ENCODE measurements at places on chromosomes 1 and 21.
A peak's percentile ranks its signal among the peaks of the same experiment; 100 is the strongest.

GRCh38 chr1:79633456-79633855 is 626.9 kb upstream of the ADGRL4 start:
- DNase-seq = no peak

DNA sequence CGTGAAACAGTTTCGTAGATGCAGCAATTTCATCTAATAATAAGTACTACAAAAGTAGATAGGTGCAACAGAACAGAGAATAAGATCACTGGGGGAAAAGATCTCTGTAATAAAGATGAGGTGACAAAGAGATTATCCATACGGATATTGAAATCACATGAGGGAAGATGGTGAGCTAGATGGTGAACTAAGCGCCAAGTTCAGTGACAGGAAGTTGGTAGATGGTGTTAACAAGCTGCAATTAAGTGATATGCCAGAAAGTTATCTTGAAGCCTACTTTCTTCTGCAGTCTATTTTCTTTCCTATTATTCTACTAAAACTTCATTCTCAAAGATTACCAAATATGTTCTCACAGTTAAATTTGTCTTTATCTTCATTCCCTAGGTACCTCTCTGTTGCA is 7.1 kb downstream of the LRIF1 start:
- DNase-seq = no peak

DNA sequence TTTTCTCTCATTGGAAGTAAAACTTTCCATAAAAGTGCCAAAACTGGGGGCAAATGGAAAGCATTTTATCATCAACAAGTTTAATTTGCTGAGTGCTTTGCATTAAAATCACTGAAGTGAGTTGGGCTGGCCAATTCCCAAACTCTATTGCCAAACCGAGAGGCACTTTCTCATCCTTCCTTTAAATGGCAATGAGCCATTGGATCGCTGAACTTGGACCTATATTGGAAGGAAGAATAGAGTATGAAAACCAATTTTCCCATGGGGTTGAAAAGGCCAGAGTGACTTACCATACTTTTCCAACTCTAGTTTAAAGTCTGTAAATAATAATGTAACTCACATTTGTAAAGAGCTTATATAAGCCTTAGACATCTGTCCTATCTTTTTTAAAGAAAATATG is 189.1 kb upstream of the C1orf87 start:
- no peak for DNase-seq

DNA sequence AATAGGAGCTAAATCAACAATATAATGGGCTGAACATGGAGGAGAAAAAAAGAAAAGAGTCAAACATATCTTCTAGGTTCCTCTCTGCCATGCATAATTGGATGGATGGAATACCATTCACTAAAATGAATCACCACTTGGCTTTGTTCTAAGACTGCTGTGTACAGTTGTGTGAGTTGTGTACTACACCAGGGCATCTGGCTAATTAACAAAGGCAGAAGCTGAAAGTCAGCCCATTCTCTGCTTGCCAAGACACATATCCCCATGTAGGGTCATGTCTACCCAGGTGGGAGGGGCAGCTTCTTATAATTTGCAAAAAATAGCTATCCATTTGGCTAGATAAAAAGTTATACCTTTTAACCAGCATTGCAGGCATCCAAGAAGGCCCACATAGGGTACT is 21.0 kb downstream of the JUN start:
- no peak for DNase-seq

DNA sequence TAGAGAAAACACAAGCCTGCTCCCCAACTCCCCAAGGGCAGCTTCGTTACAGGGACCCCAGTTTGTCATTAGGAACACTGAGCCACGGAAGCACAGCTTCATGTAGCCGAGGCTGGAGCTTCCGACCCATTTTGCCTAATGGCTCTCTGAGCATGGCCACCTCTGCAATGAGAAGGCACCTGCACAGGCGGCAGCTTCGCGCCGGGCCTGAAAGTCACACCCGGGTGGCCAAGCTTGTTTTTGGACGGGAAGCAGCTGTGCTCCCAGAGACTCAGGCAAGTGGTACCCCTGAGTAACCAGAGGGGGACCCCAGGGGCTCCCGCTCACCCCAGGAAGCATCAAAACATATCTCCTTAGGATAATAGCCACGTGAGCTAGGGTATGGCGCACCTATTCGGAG is 80.9 kb downstream of the SLC66A1 start:
- peak; percentile 76 for DNase-seq

DNA sequence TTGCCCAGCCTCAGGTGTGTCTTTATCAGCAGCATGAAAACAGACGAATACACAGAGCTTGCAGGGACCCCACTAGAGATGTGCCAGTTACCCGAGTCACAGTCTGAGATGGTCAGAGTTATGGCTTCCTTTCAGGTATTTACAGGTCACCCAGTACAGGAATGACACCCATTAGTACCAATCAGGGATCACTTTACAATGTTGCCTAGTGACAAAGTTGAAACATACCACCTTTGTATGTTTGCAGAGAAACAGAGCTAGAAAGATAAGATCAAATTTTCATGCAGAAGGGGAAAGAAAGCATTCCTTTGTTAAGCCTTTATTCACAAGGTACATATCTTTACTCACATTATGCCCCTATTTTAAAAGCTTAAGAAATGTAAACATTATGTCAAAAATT is 137.6 kb downstream of the RGS7 start:
- no peak for DNase-seq

GRCh38 chr1:91406773-91407389 is 2.2 kb upstream of the HFM1 start:
- DNase-seq = no peak

DNA sequence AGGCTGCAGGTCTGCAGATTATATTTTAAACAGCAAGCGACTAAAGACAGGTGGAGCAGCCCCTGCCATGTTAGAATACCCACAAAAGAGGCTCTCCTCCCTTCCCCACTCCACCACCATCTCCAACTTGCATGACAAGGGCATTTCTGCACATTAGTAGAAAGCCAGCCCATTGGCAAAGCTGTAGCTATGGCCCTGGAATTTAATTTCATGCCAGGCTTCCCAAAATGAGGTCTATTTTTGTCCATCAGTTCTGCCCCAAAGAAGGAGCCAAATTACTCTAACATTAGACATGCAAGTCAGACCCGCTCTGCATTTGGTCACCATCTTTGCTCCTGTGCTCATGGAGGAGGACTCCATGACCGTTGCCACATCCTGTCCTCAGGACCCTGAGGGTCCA is 115.2 kb downstream of the LAMC2 start:
- no peak for DNase-seq

- no peak for DNase-seq
Observed at GRCh38 chr1:182193908-182194550, 132.5 kb upstream of the ZNF648 start.

GRCh38 chr1:32405672-32406467 is 11.6 kb upstream of the BSDC1 start:
- DNase-seq = no peak

DNA sequence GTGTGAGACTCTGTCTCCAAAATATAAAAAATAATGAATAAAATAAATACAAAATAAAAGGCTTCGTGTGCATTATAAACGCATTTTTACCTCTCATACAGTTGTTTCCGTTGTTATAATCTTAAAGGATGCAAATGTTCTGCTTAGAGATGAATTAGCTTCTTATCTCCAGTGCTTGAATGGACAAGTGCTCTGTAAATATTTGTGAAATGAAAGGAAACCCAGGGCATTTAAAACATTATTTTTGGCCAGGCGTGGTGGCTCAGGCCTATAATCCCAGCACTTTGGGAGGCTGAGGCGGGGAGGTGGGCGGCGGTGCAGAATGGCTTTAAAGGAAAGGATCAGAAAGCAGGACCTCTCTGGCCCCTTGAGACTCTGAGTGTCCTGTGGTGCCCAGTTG is 94.5 kb downstream of the HUNK start:
- DNase-seq = no peak

GRCh38 chr21:38955495-38955894 is 149.8 kb downstream of the ETS2 start:
- DNase-seq = no peak

- DNase-seq = no peak
Observed at GRCh38 chr21:16179773-16180172, 450.0 kb downstream of the USP25 start.

DNA sequence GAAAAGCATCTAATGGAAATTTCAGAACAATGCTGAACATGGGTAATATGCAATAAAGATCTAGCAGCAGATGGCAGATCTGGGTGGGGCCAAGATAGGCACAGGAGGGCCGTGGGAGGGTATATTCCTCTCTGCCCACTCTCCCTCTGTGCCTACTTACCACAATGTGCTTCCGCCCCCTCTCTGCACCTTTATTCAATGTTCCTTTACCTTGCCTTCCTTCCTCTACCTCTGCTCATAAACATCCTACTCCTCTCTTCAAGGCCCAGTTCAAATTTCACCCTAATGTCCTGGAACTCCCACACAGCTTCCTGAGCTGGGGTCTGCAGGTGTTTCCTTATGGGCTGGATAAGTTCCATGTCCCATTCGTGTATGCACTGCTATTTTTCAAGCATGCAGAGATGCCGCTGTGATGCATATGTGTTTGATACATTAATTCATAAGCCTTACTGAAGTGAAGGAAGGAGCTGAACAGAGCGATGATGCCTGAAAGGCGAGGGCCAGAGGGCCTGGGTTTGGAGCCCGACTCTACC is 65.6 kb upstream of the EDEM3 start:
- no peak for DNase-seq

- DNase-seq = no peak
Observed at GRCh38 chr1:93751377-93752250, 70.0 kb upstream of the BCAR3 start.

DNA sequence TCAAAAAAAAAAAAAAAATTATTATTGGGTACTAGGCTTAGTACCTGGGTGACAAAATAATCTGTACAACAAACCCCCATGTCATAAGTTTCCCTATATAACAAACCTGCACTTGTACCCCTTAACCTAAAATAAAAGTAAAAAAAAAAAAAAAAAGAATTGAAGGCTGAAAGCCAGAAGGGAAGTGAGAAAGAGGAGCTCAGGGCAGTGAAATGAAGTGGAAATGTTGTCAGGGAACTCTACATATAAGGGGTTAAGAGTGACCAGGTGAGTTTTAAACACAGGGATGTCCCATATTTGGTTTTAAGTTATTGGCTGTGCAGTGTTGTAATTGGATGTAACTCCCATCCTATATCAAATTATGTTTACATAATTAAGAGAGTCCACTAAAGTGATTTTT is 85.7 kb upstream of the ABCD3 start:
- no peak for DNase-seq

DNA sequence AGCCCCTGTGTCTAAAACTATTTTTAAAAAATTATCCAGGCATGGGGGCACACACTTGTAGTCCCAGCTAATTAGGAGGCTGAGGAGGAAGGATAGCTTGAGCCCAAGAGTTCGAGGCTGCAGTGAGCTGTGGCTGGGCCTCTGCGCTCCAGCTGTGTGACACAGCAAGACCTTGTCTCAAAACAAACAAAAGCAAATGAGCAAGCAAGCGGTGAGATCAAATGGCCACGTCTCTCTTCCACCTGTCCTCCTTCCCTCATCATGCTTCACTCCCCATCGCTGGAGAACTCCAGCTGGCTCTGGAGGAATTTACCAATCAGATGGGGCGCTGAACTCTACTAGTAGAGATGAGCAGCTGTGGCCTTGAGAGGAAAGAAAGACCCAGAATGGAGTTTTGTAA is 14.0 kb upstream of the REN start:
- DNase-seq = no peak

- DNase-seq = no peak
Observed at GRCh38 chr1:22877112-22877915, 95.4 kb downstream of the LACTBL1 start.

- no peak for DNase-seq
Observed at GRCh38 chr1:175402336-175402735, 209.8 kb upstream of the KIAA0040 start.

DNA sequence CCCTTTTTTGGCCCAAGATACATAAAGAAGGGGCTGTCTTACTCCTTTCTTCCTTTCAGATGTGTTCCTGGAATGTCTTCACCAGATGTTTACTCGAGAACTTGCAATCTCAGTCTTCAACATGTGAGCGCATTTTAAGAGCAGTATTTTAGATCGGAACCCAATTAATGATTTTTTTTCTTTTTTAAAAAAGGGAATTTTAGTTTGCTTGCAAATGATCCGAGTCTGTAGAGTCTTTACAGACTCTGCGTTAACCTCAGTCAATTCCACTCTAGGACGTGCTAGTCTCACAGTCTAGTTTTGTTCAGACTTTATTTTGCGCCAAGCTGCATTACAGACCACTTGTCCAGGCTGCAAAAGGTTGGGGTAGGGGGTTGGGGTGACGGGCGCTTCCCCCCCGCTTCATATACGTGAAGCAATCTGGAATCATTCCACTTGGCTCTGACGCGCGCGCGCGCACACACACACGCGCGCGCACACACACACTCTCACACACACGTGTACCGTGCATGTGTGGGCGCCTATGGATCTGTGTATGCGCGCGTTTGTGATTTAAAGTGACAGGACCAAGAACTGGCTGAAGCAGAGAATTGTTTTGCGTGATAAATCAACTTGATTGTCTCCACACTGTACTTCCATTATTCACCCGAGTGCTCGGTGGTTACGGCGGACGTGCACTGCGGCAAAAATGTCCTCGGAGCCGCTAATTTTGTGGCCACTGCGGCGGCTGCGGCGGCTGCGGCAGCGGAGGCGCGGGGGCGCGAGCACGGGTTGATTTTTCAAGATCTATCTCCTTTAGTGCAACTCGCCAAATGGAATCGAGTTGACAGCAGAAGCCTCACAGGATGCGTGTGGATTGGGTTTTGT is 25.6 kb upstream of the NFIA start:
- DNase-seq = no peak

DNA sequence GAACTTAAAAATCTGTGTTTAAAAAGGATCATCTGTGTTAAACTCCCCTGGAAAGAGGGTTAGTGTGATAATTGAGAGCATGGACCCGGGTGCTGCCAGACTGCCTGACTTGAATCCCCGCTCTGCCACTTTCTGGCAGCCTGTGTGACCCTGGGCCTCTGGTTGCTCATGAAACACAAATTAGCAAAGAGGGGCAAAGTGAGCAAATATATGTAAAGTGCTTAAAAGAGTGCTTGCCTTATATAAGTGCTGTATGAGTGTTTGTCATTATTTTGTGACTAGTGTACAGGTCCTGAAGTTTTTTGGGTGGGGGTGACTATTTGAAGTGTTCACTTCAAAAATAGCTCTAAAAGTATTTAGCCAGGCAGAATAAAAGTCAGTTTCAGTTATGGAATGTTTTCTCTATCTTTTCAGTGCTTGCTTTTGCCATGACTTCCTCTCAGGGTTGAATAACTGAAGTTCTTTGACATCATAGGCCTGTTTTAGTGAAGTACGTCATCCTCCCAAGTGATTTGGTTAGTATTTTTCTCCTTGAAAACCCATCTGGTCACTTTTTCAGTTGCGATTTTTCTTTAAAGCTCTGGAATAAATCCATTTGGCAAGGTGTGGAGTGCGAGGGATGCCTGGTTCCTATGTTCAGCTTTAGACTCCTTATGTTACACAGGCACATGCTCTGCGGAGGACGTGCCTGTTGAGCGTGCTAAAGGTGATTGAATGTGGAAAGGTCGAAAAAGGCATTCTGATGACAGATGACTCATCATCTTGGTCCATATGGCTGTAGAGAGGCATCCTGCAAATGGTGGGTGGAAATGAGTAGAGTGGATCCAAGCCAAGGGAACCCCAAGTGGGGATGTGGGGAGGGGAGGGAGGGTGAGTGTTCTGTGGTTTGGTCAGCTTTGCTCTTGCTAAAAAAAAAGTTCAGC is 47.8 kb downstream of the AK4 start:
- no peak for DNase-seq

- no peak for DNase-seq
Observed at GRCh38 chr1:180616439-180616838, 15.4 kb upstream of the XPR1 start.

GRCh38 chr1:96185181-96185580 is 536.4 kb upstream of the PTBP2 start:
- DNase-seq = no peak

GRCh38 chr1:153774780-153775457 is at the start of gene SLC27A3:
TSS of gene SLC27A3 (plus strand) at chr1:153775407. CDS start at chr1:153775498, 91 bp downstream.
- peak; percentile 59 for DNase-seq
